ENCODE measurements at places on chromosomes 1 and 21. TPM values are rescaled to one million over a fixed set of nuclear protein-coding genes. Genes with fewer than 3 reads are reported as not detected.

DNA sequence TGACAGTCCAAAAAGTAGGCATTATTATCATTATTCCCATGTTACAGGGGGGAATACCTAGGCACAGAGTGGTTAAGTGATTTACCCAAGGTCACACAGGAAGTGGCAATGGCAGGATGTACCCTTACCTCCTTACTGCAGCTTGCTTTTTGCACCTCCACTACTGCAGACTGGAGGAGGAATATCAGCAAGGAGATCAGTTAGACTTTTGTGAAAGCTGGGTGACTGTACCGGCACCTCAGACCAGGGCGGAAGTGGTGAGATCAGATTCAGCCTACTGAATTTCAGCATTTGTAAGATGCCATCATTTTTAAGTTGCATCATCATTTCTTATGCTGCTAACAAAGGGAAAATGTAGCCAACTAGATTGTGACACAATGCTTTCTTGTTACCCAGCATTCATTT lies 4.5 kb downstream of the ADARB1 start:
- H3K27ac ChIP-seq, result no peak overlapping the region
- H3K4me1 ChIP-seq, result peaks cover 3% of the 10 kb centered on the region
- H3K27me3 ChIP-seq, result no peaks in the 10 kb centered on the region
- no peak overlapping the region for H3K4me3 ChIP-seq
- DNase-seq, result no peak

DNA sequence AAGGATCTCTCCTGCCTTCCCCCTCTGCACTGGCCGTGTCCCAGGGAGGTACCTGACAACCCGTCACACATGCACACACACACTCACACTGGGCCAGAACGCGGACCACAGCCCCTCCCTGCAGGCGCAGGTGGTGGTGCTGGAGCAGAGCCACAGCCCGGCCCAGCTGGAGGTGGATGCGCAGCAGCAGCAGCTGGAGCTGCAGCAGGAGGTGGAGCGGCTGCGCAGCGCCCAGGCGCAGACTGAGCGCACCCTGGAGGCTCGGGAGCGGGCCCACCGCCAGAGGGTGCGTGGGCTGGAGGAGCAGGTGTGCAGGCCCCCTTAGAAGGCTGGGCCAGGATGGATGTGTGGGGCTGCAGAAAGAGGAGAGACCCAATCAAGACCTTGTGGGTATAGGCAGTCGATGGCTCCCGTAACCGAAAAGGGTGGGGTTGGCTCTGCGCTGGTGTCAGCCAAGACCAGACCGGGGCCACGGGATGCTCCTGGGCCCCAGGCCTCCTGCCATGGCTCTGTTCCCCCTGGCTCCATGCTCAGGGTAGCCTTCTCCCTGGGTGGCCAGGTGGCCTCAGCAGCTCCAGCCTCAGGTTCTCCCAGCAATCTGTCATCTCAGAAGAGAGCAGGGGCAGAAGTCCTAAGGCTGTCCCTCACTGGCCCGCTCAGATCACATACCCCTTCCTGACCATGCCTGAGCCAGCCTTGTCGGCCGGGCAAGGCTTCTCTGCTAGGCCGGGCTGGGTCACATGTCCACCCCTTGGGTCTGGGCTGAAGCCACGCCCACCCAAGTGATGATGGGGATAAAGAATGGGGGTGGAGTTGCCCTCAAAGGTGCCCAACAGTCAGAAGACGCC lies 8.9 kb downstream of the MFAP2 start:
- peaks cover 12% of the 10 kb centered on the region for H3K4me1 ChIP-seq
- H3K27me3 ChIP-seq, result no peaks in the 10 kb centered on the region
- no peak for DNase-seq
- no peaks in the 10 kb centered on the region for H3K36me3 ChIP-seq
- H3K27ac ChIP-seq, result no peak overlapping the region

DNA sequence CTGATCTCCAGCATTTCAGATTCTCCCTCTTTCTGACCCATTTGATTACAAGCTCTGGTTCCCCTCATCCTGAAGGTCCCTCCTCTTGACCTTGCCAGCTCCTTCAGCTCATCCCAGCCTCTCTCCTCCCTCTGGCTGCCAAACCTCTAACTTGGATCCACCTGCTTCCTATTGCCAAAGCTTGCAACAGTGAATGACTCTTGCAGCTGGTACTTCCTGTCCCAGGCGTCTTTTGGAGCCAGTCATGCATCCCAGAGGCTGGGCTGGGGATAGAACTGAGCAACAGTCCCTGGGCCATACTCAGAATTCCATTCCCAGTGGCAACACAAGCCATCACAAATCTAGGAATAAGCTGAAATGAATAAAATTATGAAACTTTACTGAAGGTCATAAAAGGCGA lies 27.7 kb upstream of the SPOCD1 start:
- no peak for DNase-seq
- no peaks in the 10 kb centered on the region for H3K4me1 ChIP-seq
- H3K27me3 ChIP-seq, result no peaks in the 10 kb centered on the region
- H3K27ac ChIP-seq, result no peak overlapping the region
- H3K4me3 ChIP-seq, result no peak overlapping the region

- no peak for DNase-seq
- H3K27me3 ChIP-seq, result no peaks in the 10 kb centered on the region
- H3K27ac ChIP-seq, result no peak overlapping the region
- no peaks in the 10 kb centered on the region for H3K4me1 ChIP-seq
- H3K36me3 ChIP-seq, result no peaks in the 10 kb centered on the region
Observed at GRCh38 chr1:232207073-232207866, 422.7 kb downstream of the SIPA1L2 start.

The ELOA gene
- 26.5 TPM for total RNA-seq
